Inflammatory macrophage treated with lipopolysaccharide for 4 hours (primary cell): ENCODE measurements at places on chromosomes 16 and 17.
A peak's percentile ranks its signal among the peaks of the same experiment; 100 is the strongest.

DNA sequence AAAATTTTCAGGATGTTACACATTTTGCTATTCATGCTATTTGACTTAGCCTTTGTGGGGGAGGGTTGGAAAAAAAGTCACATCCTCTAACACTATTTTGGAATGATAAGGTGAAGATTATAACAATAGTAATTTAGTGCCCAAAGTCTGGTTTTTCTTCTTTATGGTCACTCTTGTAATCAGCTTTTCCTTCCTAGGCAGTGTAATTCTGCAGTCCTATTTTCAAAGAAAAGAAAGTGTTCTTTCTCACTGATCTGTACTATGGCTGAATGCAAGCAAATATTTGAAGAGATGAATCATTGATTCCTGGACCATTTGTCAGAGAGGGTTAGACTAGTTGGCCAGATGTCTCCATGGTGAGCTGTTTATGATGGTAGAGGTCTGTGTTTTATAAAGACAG lies 8.4 kb downstream of the RSPRY1 start:
- DNase-seq: no peak

DNA sequence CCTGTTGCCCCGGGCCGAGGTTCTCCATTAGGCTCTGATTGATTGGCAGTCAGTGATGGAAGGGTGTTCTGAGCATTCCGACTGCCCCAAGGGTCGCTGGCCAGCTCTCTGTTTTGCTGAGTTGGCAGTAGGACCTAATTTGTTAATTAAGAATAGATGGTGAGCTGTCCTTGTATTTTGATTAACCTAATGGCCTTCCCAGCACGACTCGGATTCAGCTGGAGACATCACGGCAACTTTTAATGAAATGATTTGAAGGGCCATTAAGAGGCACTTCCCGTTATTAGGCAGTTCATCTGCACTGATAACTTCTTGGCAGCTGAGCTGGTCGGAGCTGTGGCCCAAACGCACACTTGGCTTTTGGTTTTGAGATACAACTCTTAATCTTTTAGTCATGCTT lies 74.2 kb downstream of the HAPSTR1 start:
- DNase-seq: no peak

GRCh38 chr17:17818088-17818526 lies 18.7 kb downstream of the SREBF1 start:
- DNase-seq: no peak

GRCh38 chr16:78444-79150 lies 572 bp downstream of the MPG start:
- peak; percentile 19 for DNase-seq

- no peak for DNase-seq
Measured at GRCh38 chr17:2181206-2181896, 122.2 kb downstream of the SMG6 start.

GRCh38 chr16:68275611-68276191 lies 11.4 kb downstream of the SLC7A6 start:
- no peak for DNase-seq

DNA sequence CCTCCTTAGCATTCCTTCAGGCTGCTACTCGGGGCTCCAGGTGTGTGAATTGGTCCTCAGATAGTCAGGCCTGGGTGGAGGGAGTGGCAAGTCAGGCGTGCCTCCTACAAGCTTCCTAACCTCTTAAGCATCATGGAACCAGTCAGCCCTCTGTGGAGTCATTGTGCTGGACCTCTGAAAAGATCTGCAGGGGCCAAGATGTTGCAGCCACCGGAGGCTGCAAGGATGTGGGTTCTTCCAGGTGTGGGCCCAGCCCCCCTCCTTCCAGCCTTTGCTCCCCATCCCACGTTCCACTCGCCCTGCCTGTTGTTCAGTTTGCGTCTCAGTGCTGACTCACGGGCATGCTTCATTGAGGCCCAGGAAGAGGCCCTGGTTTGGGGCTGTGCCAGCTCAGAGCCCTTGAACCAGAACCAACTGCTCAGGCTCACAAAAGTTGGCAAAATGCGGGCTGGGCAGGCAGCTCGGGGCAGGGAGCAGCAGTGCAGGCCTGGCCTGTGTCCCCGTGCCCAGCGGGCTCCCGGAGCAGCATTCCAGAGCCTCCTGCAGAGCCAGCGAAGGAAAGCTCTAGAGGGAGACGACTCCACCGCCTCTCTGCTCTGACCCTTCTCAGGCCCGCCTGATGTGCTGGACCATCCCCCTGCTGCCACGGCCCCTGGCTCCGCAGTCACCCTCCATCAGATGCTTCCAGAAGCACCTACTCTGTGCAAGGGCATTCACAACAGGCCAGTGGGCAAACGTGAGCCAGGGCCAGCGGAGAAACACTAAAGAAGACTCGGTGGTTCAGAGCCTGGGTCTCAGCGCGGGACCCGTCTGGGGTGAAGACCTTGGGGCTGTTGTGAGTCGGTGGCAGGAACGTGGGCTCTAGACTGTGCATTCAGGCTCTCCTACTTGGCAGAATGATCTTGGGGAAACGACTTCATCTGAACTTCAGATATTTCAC lies 7.5 kb downstream of the LDHD start:
- DNase-seq: peak; percentile 60
